ENCODE measurements at places on chromosomes 2 and 18.

- no peak for DNase-seq
These were observed 124.8 kb downstream of the DYM start for GRCh38 chr18:49335677-49336076.

- DNase-seq: no peak
These were observed 15.3 kb downstream of the WNT10A start for GRCh38 chr2:218895759-218896500.

- no peak for DNase-seq
These were observed 458.3 kb upstream of the SLC14A2 start for GRCh38 chr18:45156946-45157345.

DNA sequence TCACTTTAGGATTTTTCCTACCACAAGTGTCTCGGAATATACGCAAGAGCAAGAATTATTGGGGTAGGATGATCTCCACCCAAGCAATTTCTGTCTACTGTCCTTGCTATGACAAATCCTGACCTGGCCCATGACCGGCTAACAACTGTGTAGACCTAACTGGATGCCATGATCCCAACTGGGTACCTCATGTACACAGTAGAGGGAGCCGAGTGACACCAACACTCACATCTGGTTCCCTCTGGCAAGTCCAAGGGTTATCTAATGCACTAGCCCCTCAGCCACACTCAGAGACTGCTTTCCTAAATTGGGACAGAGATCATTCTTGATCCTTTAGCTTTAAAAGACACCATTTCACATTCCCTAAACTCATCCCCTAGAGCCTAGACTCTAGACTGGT lies 60.7 kb upstream of the ZNF532 start:
- DNase-seq: no peak

GRCh38 chr2:136327162-136327852 lies 209.4 kb upstream of the CXCR4 start:
- no peak for DNase-seq
